ENCODE measurements at places on chromosomes 13 and 19.

DNA sequence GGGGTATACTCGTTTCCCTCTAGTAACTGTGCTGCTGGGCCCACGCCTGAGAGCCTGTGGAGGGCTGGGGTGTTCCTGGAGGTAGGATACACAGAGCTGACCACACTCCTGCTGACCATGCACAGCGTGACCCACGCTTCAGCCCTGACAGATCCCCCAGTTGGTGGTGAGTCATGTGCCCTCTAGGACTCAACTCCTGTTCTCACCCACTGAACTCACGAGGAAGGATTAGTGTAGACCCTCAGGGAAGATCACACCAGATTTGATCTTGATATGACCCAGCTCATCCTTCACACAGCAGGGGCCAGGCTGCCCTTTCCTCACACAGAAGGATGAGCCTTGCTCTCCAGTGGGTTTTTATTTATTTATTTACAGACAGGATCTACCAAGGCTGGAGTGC, 13.3 kb upstream of the ACP7 start:
- no peak for DNase-seq

- DNase-seq: no peak
Observed at GRCh38 chr13:84894749-84895148, 904.5 kb downstream of the SLITRK6 start.

DNA sequence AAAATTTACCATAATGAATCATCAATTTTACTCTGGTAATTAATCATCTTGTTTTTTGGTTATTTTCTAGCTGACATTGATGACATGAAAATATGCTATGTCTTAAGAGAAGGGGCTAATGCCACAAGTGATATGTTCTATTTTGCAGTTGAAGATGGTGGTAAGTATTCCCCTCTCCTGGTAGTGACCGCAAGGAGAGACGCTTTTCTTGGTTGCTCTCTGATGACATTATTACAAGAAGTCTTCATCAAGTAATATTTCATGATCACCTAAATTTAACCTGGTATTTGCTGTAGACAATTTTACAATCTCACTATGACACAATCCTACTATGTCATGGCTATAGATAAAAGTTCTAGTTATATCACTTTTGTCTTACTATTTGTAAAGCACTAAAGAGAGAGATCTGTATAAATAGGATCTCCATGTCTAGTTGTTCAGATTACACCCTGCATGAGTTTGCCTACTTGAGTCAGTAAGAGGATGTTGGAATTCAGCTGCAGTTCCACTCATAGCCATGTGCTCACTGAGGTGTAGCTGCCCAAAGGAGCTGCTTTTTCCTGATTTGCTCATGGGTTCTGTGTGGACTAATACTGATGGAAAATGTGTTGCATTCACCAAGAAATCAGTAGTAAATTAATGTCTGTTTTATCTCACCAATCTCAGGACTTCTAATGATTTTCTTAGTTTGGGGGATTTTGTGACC, 10.9 kb downstream of the FREM2 start:
- DNase-seq: no peak

GRCh38 chr13:110265341-110265681, 41.6 kb downstream of the COL4A1 start:
- DNase-seq: no peak

- no peak for DNase-seq
Observed at GRCh38 chr19:355134-355533, 10.5 kb upstream of the MIER2 start.

DNA sequence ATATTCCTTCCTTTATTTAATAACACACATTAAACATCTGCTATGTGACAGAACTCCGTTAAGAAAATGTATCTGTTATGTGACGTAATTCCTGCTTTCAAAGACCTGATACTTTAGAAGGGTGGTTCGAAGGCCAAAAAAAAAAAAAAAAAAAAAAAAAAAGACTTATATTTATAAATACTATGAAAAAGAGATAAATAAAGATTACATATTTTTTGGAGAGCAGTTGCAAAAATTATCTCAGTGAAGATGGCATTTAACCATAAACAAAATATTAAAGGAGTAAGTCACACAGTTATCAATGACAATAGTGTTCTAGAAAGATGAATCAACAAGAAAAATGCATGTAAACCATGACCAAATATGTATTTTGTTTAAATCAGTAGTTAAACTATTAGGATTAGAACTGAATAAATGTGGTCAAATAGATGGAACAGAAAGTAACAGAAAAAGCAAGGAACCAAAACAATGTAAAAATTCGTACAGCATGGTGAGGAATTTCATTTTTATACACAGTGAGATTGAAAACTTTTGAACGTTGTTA, 612.3 kb upstream of the SLITRK5 start:
- no peak for DNase-seq

DNA sequence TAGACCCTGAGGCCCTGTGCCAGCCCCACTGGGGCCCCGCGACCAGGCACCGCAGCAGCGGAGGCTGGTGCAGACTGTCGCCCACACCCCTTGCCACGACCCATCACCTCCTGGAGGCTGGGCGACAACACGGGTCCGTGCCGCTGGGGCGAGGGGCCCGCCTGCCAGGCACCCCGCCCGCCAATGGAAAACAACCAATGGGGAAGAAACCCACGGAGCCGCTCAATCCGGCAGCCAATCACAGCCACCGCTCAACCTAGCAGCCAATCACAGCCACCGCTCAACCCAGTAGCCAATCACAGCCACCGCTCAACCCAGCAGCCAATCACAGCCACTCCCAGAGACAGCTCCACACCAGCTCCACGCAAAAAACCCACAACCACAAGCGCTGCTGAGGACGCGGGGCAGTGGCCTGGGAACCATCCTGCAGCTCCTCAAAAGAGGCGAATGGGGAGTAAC, 29.7 kb downstream of the GPX4 start:
- DNase-seq: no peak

- DNase-seq: no peak
Observed at GRCh38 chr19:17522988-17523872, 11.8 kb downstream of the PGLS start.

GRCh38 chr19:41457241-41457640, 14.3 kb downstream of the ERICH4 start:
- DNase-seq: no peak

DNA sequence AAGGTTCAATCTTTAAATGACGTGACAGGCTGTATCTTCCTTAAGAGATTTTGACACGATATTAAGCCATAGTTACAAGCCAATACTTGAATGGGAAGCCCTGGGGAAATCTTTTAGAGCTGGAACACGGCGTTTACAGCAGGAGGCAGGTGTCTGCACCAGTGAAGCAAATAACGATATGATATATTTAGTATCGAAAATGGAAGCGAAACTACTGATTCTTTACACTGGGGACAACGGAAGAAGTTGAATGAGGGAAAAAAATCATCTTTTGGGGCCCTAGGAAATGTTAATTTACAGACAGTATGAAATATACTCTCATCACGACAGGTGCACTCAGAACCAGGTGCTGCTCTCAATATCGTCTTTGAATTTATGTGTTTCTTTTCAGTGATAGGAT, 793.9 kb upstream of the PCDH20 start:
- no peak for DNase-seq

DNA sequence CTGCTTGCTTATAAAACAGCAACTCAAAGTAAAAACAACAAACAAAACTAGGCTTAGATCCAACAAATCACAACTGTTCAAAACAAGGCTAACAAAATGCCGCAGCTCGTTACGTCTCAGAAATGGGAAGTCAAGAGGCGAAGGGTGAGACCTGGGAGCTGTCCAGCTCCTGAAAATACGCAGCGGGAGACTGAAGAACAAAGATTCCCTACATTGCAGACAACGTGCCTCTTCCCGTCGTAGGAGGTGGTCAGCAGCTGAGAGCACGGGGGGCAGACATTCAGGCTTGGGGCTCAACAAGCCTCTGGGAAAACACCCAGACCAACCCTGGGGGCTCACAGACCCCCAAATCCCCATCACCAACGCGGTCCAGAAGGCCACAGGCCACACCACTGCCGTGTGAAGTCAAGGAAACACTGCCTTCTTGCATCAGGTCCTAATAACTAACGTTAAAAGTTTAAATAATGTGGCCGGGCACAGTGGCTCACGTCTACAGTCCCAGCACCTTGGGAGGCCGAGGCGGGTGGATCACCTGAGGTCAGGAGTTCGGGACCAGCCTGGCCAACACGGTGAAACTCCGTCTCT, 13.5 kb downstream of the PLPP2 start:
- DNase-seq: no peak

GRCh38 chr13:80560609-80561008, 219.7 kb upstream of the SPRY2 start:
- DNase-seq: no peak

- DNase-seq: no peak
Observed at GRCh38 chr19:17497149-17497798, 14.2 kb upstream of the PGLS start.

All from progenitor cell of endocrine pancreas (in vitro differentiated cells).